ENCODE measurements at places on chromosomes 7 and 10.

DNA sequence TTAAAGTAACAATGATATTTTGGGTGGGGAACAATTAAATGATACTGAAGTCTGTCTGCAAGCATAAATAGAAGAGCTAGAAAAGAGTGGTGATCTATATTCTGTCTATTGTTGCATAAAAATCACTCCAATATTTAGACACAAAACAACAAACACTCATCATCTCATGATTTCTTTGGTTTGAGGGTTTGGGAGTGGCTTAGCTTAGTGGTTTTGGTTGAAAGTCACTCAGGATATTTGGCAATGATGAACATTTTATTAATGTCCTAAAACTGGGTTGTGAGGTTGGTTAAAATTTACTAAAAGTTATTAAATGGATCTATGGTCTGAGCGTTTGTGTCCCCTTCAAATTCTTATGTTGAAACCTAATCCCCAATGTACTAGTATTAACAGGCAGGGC is 54.7 kb upstream of the EGFR start:
- DNase-seq, result no peak

- no peak for DNase-seq
These were observed 116.6 kb downstream of the NRP1 start for GRCh38 chr10:33217854-33218253.

DNA sequence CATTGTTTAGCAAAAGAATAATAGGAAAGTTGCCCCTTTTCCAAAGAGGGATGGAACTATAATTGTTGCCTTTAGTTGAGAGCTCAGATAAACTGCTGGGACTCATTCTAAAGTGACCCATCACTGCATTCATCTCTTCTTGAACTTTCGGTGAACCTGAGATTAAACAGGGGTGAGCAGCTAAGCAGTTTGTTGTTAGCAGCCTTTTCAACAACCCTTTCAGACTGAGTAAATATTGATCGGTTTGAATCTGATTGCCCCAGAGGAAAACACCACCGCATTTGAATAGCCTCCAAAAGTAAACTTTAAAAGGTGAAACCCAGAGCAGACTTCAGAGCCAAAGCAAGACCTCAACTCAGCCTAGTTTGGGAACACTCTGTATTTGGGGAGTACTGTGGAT is 4.7 kb downstream of the HOXA1 start:
- DNase-seq, result no peak

DNA sequence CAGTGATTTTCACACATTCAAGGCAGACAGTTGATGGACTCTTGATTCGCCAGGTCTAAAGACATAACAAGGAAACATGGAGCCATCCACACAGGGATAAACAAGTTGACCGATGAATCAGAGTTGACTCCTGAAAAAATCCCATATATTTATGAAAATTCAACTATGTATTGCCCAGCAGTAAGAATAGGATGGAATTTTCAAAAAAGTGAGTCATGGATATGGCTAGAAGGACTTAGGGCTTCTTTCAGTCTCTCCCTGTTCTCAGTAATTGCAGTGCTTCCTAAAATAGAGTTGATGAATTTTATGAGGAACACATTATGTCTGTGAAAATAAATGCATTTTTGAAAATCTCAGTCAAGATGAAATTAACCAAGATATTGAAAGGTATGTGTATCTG is 301.2 kb downstream of the PLXDC2 start:
- no peak for DNase-seq

GRCh38 chr10:23523251-23523650 is 84.4 kb downstream of the OTUD1 start:
- DNase-seq, result no peak

- no peak for DNase-seq
These were observed 11.7 kb downstream of the ORAI2 start for GRCh38 chr7:102444961-102445673.

DNA sequence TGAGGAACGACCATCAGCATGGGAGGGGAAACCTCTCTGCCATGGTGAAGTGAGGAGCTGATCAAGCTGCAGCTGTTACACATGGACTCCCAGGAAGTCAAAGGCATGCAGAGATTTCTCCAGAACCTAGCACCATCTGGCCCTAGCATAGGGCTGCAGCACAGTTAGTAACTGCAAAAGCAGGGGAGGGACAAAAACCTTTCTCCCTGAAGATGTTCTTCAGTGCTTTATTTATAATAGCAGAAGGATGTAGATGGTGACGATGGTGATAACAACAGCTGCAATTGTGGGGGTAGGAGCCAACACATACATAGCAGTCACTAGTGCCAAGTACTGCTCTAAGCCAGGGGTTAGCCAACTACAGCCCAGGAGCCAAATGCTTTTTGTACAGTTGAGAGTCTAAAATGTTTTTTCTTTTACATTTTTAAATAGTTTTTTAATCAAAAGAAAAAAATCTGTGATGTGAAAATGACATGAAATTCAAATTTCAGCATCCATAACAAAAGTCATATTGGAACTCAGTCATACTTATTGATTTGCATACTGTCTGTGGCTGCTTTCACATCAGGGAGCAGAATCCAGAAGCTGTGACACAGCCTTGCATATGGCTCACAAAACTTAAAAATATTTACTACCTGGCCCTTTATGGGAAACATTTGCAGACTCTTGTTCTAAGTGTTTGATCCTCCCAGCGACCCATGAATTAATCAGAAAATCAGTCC is 299.5 kb downstream of the ELMO1 start:
- no peak for DNase-seq

GRCh38 chr7:158595068-158595467 is 7.4 kb upstream of the PTPRN2 start:
- no peak for DNase-seq

GRCh38 chr7:106874076-106874475 is 9.0 kb downstream of the PIK3CG start:
- DNase-seq, result peak; percentile 44

- DNase-seq, result no peak
These were observed 161.3 kb upstream of the LRRN3 start for GRCh38 chr7:110929480-110930249.

GRCh38 chr10:47397256-47397655 is 13.2 kb upstream of the ZNF488 start:
- DNase-seq, result no peak

GRCh38 chr10:131888186-131888604 is 12.6 kb upstream of the PPP2R2D start:
- no peak for DNase-seq

DNA sequence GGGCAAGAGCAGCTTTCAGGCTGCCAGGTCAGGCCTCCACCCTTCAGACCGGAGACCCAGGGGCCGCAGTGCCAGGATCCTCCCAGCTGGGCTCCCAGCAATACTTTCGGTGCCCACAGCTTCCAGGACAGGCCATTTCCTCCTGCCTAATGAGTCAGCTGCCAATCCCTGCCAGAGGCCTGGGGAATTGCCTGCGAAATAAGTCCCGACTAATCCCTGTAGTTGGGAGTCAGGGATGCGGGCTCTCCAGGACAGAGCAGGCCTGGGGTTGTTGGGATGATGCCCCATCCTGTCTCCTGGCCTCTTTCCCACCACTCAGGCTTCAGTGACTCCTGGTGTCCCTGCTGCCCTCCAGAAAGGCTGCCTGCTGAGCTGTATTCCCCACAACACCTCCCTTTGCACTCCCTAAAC is 143.5 kb upstream of the UNC5B start:
- DNase-seq, result no peak

DNA sequence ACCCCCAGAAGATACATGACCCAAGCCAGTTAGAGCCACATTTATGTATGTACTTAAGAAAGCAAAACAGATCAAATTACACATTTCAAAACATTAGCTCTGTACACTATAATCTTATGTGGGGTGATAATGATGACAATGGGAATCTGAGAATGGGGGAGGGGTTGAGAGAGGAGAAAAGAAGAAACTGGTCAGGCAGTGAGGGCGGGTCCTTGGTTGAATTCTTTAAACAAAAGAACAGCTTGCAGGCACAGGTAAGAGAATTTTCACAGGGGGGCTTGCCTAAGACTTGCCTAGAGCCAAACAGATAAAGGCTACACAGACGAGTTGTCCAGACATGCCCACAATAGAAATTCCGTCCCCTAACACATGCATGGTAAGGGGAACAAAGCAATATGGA is 76.8 kb upstream of the PTER start:
- no peak for DNase-seq

GRCh38 chr7:135742371-135742770 is 6.2 kb downstream of the FAM180A start:
- no peak for DNase-seq

- DNase-seq, result no peak
These were observed 65.1 kb downstream of the SLC37A3 start for GRCh38 chr7:140333223-140333622.

GRCh38 chr7:112963634-112964033 is 123.0 kb downstream of the GPR85 start:
- DNase-seq, result no peak

DNA sequence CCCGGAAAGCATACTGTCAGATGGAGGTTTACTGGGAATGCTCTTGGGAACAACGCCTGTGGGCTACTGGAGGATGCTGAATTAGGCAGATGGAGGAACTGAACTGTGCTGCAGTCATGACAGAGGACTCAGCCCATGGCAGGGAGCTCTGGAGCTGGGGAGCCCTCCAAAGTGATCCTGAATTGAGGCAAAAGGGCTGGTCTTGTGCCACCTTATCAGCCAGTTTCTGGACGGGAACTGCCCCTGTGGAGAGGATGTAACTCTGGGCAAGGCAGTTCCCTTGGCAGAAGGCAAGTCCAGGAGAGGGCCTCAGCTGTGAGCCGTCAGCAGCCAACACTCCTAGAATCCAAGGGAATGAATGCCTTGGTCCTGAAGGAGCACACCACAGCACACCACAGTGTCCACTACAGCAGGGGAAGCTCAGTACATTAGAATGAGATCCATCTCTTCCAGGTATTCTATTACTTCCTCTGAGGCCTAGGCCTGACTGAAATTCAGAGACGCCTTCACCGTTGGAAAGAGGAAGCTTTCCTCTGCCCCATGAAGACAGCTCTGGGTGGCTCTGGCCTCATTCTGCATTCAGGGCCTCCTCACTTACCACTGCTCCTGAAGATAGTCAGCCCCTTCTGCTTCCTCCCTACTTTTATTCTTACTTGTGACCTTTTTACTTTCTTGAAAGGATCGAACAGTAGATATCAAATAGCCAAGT is 139.6 kb upstream of the GPR26 start:
- DNase-seq, result no peak

DNA sequence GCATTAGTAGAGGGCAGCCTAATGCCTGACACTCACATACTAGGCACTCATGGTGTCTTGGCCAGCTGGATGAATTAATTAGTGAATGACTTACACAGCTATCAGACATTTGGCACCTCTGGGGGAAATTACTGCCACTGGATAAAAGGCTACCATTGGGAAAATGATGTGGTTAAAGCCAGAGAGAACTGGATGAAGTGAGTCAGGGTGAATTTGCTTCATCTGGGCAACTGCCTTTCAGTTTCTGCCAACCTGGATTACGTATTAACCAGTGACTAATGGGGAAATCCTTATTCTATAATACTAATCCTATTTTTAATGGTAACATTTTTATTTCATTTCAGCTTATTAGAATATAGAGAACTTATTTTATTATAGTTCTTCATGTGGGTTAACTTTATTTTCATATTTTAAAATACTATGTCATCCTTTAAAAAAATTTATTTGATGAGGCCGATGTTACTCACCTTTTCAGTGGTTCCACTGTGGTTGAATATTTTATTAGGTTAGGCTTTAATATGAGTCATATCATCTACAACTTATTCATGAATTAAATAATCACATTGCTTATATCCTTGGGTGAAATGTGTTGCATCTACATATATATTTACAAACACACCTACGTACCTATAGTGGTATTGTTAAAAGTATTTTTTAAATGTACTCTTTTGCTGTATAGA is 85.6 kb upstream of the CAPZA2 start:
- DNase-seq, result no peak

DNA sequence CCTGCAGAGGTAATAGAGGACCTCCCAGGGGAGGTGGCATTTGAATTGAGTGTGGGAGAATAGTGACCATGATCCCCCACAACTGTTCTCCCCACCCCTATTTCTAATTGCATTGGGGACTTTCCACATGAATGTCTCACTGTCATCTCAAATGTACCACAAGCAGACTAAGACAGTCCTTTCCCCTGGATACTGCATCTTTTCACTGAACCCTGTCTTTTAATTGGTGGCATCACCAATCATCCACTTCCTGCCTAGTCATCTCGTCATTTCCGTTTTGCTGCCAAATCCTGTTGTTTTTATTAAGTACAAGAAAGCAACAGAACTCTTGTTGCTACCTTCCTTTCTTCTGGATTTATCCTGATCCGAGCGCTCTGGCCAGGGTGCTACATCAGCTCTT is 120.3 kb downstream of the NRP1 start:
- no peak for DNase-seq

All from Kasumi-1 (cell line).